Lower leg skin (tissue), 4 donors: ENCODE measurements at places on chromosomes 6 and 20. TPM values are rescaled to one million over a fixed set of nuclear protein-coding genes. Genes with fewer than 3 reads are reported as not detected.

GRCh38 chr6:144804246-144804790, 519.2 kb downstream of the UTRN start:
- no peak for DNase-seq

DNA sequence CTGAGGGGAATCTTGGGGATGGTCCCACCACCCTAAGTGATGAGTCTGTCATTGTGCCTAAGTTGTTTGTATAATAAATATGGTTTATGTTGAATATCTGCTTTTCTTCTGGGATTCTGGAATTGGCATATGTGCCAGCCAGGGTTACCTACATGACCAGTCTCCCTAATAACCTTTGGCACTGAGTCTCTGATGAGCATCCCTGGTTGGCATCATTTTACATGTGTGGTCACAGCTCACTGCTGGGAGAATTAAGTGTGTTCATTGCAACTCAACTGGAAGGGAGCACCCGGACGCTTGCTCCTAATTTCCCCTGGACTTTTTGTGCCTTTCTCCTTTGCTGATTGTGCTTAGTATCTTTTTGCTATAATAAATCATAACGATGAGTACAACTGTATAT, 8.1 kb downstream of the SMAP1 start:
- no peak for DNase-seq

Gene ABT1
- total RNA-seq: 25.1 TPM

DNA sequence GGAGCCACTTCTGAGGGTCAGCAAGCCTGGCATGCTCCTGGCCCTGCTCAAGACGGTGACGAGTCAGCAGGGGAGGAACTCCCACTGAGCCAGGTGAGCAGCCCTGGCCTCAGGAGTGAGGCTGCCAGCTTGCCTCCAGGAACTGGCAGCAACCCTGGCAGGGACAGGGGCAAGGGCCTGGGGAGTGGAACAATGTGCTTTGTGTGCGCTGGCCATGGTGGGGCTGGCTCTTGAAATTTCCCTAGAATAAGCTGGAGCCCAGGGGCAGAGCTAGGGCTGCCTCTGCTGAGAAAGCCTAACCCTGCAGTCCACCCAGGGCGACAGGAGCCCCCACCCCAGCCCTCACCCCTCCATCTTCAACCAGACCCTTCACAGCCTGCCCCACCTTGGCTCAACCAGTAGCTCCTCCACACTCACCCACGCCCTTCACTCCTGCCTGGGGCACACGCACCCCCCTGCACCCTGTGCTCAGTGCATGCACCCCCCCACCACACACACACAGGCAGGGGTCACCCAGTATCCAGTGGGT, 88.0 kb downstream of the MRPL14 start:
- DNase-seq: peak; percentile 77

DNA sequence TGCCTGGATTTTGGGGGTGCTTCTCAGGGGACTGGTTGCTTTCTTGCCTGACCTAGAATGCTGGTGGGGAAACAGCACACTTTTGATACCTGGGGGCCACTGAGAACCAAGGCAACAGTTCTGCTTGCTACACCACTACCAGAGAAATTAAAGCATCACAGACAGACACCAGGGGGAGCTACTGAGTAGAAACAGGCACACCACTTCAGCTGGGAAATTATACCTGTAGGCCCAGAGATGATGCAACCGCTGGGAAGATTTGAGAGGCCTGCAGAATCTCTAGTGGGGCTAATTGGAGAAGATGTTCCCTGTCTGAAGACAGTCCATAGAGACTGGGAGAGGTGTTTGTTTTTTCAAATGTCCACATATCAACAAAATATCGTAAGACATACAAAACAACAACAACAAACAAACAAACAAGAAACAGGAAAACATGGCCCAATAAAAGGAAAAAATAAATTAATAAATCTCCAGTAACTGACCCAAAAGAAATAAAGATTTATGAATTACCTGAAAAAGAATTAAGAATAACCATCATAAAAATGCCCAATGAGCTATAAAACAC, 129.4 kb upstream of the RIN2 start:
- DNase-seq: peak; percentile 36

Gene CST11
- not detected for total RNA-seq
